ENCODE measurements at places on chromosomes 5 and 9. TPM values are rescaled to one million over a fixed set of nuclear protein-coding genes. Genes with fewer than 3 reads are reported as not detected.

- DNase-seq, result peak; percentile 58
Measured at GRCh38 chr5:67014957-67015400, 181.6 kb downstream of the CD180 start.

GRCh38 chr5:52013523-52013922, 630.3 kb downstream of the ISL1 start:
- DNase-seq, result no peak

DNA sequence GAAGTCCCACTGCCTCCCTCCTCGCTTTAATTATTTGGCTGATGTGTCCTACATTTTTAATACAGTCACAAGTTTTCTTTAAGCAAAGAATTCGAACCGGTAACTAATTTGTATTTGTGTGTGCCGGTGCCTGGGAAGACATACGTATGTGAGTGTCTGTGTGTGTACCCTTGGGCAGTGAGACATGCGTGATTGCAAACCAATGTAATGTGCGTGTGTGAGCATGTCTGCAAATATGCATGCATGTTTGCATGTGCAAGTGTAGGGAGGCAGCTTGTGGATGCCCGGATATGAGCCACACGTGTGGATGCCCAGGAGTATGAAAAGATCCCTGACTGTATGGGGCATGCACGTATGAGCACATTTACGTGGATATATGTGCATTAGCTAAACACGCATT, 44.4 kb upstream of the NEK6 start:
- no peak for DNase-seq

GRCh38 chr5:143051244-143052058, 281.3 kb downstream of the ARHGAP26 start:
- peak; percentile 97 for DNase-seq

- no peak for DNase-seq
Measured at GRCh38 chr5:90479611-90480385, 5.1 kb downstream of the POLR3G start.

DNA sequence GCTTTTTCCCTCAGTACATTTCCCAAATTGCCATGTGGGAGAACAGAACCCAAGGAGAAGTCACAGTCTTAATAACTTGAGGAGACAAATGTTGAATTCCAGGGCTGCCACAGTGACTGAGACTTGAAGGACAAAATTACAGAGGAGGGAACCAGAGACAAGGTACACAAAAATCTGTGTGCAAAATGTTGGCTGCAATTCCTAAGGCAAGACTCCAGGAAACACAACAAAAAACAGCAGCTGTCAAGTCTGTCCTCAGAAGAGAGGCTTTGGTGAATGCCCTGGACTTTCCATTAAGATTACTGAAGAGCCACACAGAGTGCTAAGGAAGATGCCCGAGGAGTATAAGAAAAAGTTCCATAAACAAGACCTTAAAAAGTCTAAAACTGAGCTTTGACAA, 21.1 kb downstream of the AP3B1 start:
- DNase-seq, result no peak

DNA sequence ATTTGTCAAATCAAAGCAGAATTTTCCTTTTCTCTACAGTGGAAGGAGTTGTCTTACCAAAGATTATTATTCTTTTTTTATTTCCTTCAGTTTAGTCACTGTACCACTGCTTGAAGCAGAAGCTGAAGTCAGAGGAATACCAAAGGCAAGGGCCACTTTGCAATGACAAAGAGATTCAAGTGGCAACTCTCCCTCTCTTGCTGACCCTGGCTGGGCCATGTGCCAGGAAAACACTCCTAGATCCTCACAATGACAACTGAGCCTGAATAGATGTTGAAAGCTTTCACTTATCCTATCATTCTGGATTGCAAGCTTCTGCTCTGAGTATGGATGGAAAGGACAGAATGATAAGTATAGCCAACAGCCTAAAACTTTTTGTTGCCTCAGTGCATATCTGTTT, 618.3 kb downstream of the NR2F1-AS1 start:
- DNase-seq, result no peak

- DNase-seq, result no peak
Measured at GRCh38 chr9:136316896-136317676, 10.3 kb upstream of the GPSM1 start.

DNA sequence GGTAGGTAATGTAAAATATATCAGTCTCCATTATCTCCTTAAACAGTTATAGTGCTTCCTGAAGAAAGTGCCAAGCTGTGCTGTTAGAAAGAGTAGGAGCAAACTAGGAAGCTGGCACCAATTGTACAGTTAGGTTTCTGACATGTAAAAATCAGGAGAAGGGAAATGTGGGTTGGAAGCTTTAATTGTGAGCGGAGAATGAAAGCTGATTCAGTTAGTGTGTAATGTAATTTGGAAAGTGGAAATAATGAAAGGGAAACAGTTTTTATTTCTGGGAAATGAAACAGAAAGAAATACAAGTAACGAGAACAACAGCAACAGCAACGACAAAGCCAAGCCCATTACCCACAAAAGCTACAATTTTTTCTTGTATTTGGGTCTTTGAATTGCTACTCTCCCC, 48.8 kb upstream of the JAK2 start:
- no peak for DNase-seq

DNA sequence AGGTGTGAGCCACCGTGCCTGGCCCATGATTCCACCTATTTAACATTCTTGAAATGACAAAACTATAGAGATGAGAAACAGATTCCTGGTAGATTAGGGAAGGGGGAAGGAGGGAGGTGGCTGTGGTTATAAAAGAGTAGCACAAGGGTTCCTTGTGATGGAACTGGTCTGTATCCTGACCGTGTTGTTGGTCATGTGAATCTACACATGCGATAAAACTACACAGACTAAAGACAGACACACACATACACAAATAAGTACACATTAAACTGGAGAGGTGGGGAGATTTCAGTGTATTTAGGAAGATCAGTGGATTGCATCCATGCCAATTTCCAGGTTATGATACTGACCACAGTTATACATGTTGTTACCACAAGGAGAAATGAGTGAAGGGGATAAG, 60.9 kb downstream of the RNF130 start:
- DNase-seq, result no peak

DNA sequence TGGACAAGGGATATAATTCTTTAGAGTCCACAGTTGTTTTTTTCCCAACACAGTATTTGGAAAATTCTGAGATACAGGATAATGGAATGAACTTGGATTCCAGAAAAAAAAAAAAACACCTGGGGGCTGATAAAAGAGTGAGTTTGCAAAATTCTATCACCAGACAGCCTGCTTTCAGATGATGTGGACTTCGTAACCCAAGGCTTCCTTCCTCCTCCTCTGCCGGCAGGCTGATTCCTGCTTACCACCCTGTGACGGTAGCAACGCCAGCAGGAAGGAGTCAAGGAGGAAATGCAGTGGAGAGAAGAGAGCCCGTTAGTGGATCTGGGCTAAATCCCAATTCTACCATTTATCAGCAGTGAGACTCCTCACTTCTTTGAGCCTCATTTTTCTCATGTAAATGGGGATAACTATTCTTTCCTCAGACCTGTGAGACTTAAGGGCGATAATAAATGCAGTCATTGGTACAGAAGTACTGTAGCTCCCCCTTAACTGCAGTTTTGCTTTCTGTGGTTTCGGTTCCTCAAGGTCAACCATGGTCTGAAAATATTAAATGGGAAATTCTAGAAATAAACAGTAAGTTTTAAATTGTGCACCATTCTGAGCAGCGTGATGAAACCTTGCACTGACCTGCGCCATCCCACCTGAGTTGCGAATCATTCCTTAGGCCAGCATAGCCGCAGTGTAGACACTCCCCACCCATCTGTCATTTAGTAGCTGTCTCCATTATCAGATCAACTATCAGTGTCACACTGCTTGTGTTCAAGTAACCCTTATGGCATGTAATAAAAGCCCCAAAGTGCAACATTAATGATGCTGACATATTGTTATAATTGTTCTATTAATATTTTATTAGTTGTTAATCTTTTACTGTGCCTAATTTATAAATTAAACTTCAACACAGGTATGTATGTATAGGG, 71.4 kb downstream of the DCP2 start:
- DNase-seq, result no peak

DNA sequence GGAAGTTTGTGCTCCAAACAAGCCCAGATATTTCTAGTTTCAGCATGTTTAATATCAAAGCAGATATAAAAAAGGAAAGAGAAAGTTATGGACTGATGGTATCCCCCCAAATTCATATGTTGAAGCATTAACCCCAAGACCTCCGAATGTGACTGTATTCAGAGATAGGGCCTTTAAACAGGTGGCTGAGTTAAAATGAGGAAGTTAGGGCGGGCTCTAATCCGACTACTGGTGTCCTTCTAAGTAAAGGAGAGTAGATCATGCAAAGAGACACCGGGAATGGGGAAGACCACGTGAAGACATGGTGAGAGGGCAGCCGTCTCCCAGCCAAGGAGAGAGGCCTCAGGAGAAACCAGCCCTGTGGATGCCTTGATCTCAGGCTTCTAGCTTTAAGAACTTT, 324.1 kb upstream of the KIF2A start:
- DNase-seq, result no peak

- peak; percentile 88 for DNase-seq
Measured at GRCh38 chr5:93273176-93273575, 307.8 kb downstream of the NR2F1-AS1 start.

- no peak for DNase-seq
Measured at GRCh38 chr5:121019734-121020133, 555.6 kb downstream of the PRR16 start.

DNA sequence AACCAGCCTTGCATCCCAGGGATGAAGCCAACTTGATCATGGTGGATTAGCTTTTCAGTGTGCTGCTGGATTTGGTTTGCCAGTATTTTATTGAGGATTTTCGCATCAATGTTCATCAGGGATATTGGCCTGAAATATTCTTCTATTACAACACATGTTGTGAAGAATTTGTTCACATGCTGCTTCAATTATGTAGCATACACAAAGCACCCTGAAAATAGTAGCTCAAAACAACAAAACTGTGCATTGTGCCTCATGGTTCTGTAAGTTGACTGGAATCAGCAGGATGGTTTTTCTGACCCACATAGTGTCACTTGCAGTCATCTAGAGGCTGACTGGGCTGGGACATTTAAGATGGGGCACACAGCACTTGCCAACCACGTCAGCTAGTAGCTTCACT, 193.9 kb downstream of the SYK start:
- DNase-seq, result no peak

DNA sequence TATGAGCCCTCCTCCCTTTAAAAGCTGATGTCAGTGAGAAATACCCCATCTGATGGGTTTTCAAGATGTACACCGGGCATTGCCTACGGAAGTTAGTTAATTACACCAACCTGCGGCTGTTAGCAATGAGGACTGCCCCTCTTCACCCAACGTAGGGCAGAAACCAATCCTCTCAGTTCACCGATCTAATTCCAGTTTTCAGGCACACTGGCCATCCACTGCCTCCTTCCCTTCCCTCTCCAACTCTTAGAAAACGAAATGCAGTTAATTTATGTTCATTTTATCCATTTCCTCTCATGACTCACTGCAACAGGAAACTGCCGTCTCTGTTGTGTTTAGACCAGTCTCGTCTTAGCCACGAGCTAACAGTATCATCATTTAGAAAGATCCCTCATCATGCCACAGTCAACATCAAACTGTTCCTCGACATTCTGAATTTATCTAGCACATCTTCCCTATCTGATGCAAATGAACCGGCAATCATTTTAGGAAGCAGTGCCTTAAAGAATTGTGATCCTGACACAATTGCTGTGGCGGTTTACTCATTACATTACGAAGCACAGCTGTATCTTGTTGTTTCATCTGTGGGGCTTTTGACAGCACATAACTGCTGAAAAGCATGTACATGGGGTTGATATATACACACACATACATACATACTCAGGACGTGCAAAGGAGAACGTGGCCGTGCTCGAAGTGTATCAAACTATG, 168.6 kb downstream of the EFNA5 start:
- peak; percentile 41 for DNase-seq

DNA sequence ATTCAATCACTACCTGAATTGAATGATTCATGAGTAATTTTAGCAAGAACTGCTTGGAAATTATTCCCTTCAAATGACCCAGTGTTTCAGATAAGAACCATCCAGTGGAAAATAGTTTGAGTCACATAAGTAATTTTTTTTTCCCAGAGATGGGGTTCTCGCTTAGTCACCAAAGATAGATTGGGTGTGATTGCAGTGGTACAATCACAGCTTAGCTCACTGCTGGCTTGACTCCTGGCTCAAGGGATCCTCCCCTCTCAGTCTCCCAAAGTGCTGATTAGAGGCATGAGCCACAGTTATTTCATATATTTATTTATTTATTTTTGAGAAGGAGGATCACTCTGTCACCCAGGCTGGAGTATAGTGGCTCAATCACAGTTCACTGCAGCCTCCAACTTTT, 574.5 kb upstream of the ARRDC3 start:
- DNase-seq, result peak; percentile 84

DNA sequence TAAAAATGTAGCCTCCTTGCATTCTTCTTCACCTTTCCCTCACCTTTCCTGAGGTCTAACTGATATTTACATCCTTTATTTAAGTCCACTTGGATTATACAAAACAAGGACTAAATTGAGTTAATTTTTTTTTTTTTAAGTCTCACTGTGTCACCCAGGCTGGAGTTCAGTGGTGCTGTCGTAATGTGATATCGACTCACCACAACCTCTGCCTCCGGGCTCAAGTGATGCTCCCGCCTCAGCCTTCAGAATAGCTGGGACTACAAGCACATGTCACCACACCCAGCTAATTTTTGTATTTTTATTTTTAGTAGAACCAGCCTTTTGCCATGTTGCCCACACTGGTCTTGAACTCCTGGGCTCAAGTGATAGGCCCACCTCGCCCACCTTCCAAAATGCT, 195.3 kb downstream of the BNC2 start:
- no peak for DNase-seq

DNA sequence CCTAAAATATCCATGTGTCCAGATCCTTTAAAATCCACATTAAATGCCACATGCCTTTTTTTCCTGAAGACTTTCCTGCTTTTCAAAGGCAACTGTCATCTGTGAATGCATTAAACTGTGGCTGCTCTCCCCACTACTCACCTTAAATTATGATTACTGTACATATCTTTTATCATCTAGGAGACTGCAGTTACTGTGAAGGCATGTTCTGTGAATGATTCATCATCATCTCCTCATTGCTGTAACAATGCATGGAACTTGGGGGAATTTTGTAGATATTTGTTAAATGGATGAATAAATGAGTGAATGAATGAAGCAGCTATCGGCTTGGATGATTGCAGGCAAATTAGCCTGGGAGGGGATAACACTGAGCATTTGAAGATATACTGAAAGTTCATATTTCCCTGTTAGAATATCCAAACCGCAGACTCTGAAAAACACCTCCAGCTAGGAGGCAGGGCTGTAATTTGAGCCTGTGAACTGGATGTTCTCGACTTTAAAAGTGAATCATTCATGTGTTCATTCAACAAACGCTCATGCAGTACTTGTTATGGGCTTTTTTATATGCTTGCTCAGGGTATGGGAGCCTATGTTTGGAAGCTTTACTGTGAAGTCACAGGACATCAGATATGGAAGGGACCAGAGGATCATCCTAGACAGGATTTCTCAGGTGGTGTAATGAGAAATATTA, 519.2 kb downstream of the KIF4B start:
- DNase-seq, result peak; percentile 42

The ADAMTS2 gene
- 27.0 TPM for total RNA-seq

The GABRA1 gene
- not detected for total RNA-seq

The TEK gene
- total RNA-seq, result 0.51 TPM

The IL5 gene
- total RNA-seq, result not detected

The TMEM215 gene
- not detected for total RNA-seq

The DOCK2 gene
- 3.6 TPM for total RNA-seq

The NFIB gene
- total RNA-seq, result 36.3 TPM

The MYORG gene
- 0.83 TPM for total RNA-seq

The SPINK7 gene
- not detected for total RNA-seq
